ENCODE measurements at places on chromosomes 5 and 9.

GRCh38 chr9:129078691-129079503 lies 2.0 kb upstream of the DOLPP1 start:
- DNase-seq = no peak

- no peak for DNase-seq
These were observed 631.9 kb downstream of the PRELID2 start for GRCh38 chr5:145203193-145203592.

DNA sequence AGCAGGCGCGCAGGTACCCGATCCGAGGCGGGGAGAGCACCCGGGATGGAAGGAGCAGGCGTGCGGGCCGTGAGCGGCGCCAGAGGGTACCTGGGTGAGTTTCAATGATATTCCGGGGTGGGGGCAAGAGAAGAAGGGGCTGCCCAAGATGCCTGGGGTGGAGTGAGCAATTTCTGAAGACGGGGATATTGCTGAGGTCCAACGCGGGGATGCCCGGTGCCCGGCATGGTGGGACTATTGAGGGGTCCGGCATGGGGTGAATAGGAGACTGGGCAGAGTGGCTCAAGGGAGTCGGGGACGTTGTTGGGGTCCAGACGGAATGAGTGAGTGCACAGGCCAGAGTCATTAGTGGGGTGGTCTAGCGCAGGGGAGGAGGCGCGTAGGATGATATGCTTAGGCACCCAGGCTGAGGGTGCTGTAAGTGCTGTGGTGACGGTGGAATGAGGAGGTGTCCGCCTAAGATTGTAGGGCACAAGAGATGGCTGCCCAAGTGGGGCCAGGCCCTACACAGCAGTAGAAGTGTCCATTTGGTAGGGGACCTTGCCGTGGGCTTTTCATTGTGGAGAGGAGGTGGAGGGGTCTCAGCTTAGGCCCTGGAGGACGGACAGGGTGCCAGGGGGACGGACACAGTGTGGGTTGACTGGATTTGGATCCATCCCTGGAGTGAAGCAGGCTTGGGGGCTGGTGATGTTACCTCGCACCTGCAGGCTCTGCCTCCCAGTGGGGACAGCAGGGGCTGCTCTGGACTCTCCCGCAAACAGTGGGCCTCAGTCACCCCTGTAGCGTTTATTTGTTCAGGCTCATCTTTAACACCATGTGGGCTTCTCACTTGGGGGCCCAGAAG lies 719 bp downstream of the MIGA2 start:
- no peak for DNase-seq

GRCh38 chr9:95644377-95644776 lies 127.6 kb upstream of the PTCH1 start:
- DNase-seq = no peak

- DNase-seq = no peak
These were observed 48.5 kb downstream of the G3BP1 start for GRCh38 chr5:151820271-151820670.

GRCh38 chr5:134224888-134225779 lies 739 bp downstream of the PPP2CA start:
- DNase-seq = peak; percentile 44

GRCh38 chr9:3006851-3007250 lies 163.0 kb upstream of the PUM3 start:
- DNase-seq = no peak

- DNase-seq = no peak
These were observed 26.5 kb downstream of the AQP7 start for GRCh38 chr9:33375841-33376321.

DNA sequence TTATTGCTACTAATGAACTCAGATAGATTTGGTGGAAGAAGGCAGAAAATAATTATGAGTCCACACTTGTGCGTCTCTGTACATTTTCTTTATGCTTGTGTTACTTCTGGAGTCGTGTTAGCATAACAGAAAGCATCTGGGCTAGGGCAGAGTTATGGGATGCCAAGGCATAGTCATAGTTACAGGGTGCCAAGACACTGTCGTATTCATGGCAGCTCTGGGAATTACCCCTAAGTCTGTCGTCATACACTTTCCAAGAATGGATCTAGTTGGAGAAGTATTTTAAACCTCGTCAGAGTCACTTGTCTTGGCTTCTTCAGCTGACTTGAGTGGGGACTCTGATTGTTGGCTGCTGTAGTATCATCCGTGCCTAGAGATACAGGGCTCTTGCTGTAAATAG lies 27.7 kb downstream of the CAMK4 start:
- DNase-seq = no peak

GRCh38 chr5:100424017-100424416 lies 111.2 kb upstream of the FAM174A start:
- DNase-seq = no peak

DNA sequence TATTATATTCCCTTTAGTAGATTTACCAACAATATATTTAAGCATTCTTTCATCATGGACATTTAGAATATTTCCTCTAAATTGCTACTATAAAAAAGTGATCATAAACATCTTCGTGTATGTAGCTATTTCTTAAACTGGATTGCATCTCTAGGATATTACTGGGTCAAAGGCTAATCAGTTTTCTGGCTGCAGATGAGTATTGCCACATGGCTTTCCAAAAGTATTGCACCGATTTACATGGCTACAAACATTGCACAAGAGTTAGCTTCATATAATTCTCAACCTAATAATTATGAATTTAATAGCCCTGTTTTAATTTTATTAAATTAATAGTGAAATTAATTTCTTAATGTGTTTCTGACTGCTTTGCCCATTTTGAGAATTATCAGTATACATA lies 183.4 kb downstream of the DMRT2 start:
- no peak for DNase-seq

DNA sequence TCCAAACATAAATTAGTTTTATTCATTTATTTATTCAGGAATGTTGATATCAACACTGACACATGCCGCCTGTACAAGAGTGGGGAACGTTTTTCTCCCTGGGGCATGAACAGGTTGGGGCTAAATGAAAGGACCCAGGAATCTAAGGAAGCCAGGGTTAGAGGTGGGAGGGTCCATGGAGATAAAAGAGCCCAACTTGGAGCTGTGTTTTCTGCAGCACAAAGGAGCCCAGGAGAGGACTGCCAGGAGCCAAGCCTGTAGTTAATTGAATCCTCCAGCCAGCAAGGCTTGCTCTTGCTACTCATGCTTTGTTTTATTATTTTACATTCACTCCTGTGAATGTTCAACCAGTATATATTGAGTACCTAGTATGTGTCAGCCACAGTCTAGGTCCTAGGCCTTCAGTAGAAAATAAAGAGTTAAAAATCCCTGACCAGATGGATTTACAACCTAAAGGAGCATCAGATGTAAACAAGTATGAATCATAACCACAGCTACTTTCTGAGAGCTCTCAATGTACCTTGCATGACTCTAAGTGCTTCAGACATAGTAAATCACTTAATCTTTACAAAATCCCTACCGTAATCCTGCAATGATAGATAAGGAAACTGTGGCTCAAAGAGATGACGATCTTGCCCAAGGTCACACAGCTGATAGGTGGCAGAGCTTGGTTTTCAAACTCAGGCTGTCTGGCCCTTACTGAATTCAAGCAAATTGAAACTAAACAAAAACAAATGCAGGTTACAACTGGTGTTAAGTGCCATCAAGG lies 69.8 kb downstream of the ASTN2 start:
- DNase-seq = no peak

- no peak for DNase-seq
These were observed 246.7 kb upstream of the TRPM3 start for GRCh38 chr9:71368157-71368556.

DNA sequence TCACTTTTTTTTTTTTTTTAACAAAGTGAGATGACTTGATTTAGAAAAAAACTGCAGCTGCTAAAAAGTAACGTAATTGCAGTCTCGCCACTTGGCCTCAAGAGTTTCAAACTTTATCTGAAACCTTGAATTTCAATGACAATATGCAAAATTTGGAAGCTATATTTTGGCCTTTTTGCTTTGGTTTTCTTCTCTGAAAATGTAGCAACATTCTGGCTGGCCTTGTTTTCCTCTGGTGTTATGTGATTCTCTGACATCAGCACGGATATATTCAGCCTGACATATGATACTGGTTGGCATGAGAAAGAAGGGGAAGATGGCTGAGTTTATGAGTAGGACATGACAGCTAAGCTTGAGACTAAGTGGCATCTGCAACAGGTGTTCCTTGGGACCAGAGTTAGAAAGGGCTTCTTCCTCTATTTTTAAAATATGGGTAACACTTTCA lies 136.5 kb downstream of the MEF2C start:
- no peak for DNase-seq

- no peak for DNase-seq
These were observed 256.7 kb downstream of the IRX1 start for GRCh38 chr5:3852161-3852916.

GRCh38 chr5:177547736-177548135 lies 6.6 kb downstream of the FAM193B start:
- no peak for DNase-seq

- no peak for DNase-seq
These were observed 539 bp downstream of the POC5 start for GRCh38 chr5:75716715-75717081.

- DNase-seq = no peak
These were observed 214.0 kb upstream of the DAB2 start for GRCh38 chr5:39638813-39639212.

GRCh38 chr5:121979691-121980090 lies 17.9 kb downstream of the SRFBP1 start:
- DNase-seq = no peak

DNA sequence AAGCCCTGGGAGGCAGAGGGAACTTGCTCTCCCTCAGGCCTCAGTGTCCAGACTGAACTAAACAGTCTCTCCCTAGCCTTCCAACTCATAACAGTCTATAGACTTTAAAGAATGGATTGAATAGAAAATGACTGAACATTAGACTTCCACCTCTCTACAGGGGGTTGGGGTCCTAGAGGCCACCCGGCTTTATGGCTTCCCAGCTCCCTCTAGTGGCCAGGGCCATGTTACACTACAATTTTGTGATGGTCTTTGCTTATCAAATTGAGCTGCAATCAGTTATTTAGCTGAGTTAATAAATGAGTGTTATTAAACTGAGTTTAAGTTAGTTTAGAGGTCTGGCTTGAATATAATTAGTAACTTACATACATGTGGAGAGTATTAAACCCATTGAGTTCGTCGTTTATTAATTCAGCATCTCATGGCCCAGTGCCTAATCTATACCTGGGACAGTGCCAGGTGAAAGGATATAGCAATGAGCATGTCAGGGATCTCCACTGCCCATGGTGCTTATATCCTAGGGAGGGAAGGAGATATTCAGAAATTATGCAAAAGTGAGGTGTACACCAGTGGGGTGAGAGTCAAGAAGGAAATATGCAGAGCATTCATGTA lies 105.2 kb downstream of the SH3TC2 start:
- peak; percentile 26 for DNase-seq

GRCh38 chr5:159330131-159330800 lies at the start of gene IL12B:
Gene IL12B, minus strand, starts transcription at chr5:159330487. Its CDS starts 3,705 bp downstream, at chr5:159326782.
- no peak for DNase-seq

- DNase-seq = no peak
These were observed 190.3 kb upstream of the NMUR2 start for GRCh38 chr5:152595405-152595804.

DNA sequence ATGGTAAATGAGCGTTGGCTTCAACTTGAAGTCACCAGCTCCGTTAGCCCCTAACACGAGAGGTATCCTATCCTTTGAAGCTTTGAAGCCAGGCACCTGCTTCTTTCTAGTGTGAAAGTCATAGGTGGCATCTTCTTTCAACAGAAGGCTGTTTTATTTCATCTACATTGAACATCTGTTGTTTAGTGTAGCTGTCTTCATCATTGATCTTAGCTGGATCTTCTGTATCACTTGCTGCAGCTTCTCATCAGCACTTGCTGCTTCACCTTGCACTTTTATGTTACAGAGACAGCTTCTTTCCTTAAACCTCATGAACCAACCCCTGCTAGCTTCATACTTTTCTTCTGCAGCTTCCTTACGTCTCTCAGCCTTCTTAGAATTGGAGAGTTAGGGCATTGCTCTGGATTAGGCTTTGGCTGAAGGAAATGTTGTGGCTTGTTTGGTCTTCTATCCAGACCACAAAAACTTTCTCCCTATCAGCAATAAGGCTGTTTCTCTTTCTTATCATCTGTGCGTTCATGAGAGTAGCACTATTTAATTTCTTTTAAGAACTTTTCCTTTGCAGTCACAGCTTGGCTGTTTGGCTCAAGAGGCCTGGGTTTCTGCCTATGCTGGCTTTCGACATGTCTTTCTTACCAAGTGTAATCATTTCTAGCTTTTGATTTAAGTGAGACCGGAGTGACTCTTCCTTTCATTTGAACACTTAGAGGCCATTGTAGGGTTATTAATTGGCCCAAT lies 47.2 kb downstream of the PCSK5 start:
- DNase-seq = no peak

- no peak for DNase-seq
These were observed 81.7 kb upstream of the LMX1B start for GRCh38 chr9:126532019-126532462.

DNA sequence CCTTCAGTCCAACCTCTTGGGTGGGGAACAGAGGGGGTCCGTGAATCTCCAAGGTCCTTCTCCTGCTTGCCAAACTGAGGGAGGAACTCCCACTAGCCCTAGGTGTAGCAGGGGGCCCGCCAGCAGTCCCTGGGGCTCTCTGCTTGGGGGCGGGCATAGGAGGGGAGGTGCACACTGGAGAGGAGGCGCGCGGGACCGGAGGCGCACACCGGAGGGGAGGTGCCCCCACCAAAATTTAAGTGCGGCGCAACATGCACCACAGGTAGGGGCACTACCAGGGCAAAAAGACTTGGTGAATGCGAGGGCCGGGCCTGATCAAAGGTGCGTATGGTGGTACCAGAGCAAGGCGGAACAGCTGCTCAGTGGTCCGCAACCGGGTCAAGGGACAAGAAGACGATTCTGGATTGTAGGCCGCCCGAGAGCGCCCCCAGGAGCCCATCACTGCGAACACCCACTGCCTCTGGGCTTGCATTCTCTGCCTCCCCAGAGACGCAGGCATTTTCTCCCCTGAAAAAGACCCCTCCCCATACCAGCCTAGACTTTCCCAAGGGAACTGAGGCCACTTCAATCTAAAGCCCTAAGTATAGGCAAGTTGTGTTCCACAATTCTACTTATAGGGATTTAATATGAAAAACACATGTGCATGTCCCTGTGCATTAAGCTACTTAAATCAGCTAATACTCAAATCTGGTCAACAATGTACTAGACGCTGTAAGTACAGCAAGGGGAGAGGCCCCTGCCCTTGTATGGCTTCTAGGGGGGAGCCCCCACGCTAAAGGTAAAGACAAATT lies 50.6 kb downstream of the TGFBI start:
- no peak for DNase-seq

- no peak for DNase-seq
These were observed 882.6 kb downstream of the PTPRD start for GRCh38 chr9:9730174-9730573.

- no peak for DNase-seq
These were observed 190.4 kb upstream of the VCAN start for GRCh38 chr5:83281176-83281575.

GRCh38 chr5:72248410-72248981 lies 71.5 kb downstream of the MRPS27 start:
- no peak for DNase-seq

Measured in CD4-positive, alpha-beta T cell treated with Interleukin-6 at 100 ng/mL for 8 hours (primary cell).